Fibroblast of skin of right quadriceps (primary cell): ENCODE measurements at places on chromosomes 16 and 17.
A peak's percentile ranks its signal among the peaks of the same experiment; 100 is the strongest.

DNA sequence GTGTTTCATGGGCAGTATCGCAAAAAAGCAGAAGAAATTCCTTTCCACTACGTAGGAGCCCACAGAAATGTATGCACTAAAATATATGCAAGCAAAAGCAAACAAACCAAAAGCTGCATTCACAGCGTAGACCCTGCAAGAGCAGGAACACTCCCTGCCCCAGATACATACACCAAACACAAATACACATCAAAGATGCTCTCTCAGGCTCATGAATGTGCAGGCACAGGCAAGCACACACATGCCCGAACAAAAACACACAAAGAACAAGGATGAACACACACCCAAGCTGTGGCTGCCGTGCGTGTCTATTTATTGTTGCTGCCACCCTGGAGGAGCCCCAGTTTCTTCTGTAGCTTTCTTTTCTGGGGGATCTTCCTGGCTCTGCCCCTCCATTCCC lies 1.7 kb downstream of the NUPR1 start:
- DNase-seq, result no peak

DNA sequence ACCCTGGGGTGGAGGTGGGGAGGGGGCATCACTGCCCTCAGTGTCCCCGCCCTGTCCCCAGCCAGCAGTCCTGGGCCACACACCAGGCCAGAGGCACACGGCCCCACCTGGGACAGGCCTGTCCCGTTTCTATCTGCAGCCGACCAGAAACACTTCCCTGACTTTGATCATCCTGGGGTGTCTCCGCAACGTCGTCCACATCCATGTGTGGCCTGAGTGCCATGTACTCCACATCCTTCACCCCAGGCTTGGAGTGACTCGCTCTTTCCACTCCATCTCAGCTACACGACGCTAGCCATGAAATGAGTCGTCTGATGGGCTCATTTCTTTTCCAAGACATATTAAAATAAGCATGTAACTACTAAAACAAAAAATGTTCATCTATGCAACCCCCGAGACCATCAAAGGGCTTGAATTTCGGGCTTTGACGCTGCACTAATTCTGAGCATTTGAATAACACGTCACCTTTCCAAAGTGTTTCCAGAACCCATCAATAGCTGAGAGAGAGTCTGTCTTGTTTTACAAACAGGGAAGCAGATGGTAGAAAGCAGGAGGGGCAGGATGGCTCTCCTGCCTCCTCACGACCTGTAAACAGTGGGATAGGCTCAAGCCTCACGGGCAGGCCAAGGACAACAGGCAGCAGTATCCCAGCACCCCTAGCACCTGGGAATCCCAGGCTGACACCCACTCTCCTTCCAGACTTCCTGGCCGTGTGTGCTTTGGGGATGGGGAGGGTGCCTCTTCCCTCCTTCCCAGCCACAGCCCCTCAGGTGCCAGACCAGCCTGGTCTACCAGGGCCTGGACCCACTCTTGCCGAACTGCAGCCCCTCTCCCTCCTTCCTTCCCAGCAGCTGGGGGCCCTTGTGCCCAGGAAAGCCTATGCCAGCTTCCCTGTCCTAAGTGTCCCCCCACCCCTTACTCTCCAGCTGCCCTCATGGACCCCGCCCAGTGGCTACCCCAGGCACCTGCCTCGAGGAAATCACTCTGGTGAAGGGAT lies 20.0 kb upstream of the RASD1 start:
- DNase-seq, result peak; percentile 80

DNA sequence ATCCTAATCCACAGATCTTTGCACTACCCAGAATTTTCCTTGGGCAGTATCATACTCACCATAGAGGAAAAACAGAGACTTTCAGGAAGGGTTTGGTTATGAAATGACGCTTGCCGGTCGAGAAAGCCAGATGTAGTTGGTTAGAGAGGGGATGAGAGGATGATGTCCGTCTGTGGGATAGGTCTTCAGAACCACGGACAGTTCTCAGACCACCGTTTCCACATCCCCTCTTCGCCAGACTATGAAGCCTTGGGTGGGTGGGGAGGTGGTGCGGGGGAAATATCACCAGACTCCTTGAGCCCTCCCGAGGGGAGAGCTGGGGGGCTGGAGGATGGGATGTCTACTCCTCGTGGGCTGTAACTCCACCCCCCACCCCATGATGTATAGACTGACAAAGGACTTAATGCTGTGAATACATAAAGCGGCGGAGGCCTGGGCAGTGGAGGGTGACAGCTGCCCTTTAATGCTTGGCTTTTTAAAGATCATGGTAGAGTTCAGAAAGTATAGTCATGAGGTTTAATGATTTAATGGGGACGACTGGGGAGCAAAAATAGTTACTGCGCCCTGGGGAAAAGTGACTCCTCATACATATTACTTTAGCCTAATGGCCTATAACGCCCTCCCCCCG lies 96.6 kb downstream of the MRM1 start:
- DNase-seq, result peak; percentile 21

- peak; percentile 37 for DNase-seq
Observed at GRCh38 chr16:76278980-76279379, 1.8 kb downstream of the CNTNAP4 start.

- DNase-seq, result no peak
Observed at GRCh38 chr17:68289936-68290267, 1.0 kb downstream of the SLC16A6 start.

DNA sequence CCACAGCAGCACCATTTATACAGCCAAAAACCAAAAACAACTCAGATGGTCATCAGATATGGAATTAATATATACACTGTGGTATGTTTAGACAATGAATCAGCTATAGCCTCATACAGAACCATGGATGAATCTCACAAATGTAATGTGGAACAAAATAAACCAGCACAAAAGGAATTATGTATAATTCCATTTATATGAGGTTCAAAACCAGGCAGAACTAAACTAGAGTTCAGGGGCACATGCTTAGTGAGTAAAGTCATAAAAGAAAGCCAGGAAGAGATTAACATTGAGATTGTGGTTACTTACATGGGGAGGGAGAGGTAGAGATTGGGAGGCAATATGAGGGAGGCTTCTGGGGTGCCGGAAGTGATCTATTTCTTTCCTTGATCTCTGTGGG lies 231.1 kb downstream of the COPRS start:
- DNase-seq, result peak; percentile 92

GRCh38 chr16:77696149-77696548 lies 26.2 kb upstream of the NUDT7 start:
- no peak for DNase-seq

GRCh38 chr17:37702598-37702997 lies 42.3 kb downstream of the HNF1B start:
- DNase-seq, result peak; percentile 74

GRCh38 chr16:86285421-86285820 lies 224.9 kb upstream of the FOXF1 start:
- no peak for DNase-seq

DNA sequence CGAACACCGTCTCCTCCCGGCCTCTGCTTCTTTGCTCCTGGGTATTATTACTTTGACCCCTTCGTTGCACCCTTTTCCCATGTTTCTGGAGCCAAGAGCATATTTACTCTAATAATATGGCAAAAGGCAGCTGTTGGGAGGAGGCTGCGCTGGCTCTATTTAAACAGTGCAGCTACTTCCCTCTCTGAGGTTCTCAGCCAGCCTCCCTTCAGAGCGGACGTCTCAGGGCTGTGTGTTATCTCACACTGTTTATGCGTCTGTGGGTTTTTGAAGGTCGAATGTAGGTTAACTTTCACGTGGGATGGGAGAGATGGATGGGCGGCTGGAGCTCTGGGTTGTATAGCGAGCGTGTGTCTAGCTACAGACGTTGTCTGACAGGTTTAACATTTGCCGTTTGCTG lies 45.3 kb downstream of the COX4I1 start:
- DNase-seq, result no peak

DNA sequence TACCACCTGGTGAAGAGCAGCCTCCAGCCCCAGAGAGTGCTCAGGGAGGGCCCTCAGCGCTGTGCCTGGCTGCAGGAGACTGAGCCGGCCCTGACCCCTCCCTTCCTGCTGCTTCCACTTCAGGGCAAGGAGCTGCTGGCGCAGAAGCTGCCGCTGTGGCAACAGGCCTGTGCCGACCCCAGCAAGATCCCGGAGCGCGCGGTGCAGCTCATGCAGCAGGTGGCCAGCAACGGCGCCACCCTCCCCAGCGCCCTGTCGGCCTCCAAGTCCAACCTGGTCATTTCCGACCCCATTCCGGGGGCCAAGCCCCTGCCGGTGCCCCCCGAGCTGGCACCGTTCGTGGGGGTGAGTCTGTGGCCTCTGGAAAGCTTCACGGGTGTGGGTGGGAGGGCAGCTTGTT lies 61.9 kb upstream of the PVALEF start:
- DNase-seq, result no peak

DNA sequence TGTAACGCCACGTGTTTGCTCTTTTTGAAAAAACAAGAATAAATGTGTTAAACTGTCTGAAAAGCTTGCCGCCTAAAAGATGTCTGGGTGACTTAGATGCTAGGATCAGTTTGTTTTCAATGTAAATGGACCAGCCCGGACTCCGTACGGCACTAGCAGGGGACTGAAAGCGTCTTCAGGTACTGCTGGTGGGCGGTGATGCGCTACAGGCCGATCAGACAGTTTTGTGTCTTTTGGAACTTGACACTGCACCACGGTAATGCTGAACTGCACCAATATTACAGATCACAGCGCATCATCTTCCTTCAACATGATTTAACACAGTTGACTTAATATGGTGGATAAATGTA lies 727 bp upstream of the MBTPS1 start:
- peak; percentile 26 for DNase-seq

DNA sequence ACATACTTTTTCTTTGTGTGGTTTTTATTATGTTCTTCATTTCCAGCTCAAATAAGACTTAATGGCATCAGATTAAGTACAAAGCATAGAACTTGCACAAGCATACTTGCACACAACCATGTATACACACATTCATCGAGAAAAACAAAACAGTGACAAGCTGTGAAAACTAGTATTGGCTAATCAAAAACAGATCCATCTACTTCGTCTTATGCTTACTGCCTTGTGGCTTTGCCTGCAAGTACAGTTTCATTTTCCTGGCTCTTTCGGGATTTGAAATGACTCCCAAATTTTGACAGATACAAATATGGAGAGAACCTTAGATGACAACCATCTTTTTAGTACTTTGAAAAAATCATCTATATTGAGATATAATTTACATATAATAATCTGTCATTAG lies 338.3 kb downstream of the BCAS3 start:
- peak; percentile 9 for DNase-seq

GRCh38 chr17:6639586-6640535 lies 650 bp downstream of the KIAA0753 start:
- peak; percentile 42 for DNase-seq

GRCh38 chr16:649631-650030 lies 466 bp downstream of the WDR90 start:
- DNase-seq, result no peak

- peak; percentile 84 for DNase-seq
Observed at GRCh38 chr17:491086-492021, 138.7 kb upstream of the RPH3AL start.

- no peak for DNase-seq
Observed at GRCh38 chr16:89386306-89387185, 103.8 kb downstream of the ANKRD11 start.

GRCh38 chr16:10805334-10805733 lies 13.3 kb downstream of the TVP23A start:
- no peak for DNase-seq

GRCh38 chr16:85878875-85879274 lies 20.1 kb upstream of the IRF8 start:
- peak; percentile 51 for DNase-seq

DNA sequence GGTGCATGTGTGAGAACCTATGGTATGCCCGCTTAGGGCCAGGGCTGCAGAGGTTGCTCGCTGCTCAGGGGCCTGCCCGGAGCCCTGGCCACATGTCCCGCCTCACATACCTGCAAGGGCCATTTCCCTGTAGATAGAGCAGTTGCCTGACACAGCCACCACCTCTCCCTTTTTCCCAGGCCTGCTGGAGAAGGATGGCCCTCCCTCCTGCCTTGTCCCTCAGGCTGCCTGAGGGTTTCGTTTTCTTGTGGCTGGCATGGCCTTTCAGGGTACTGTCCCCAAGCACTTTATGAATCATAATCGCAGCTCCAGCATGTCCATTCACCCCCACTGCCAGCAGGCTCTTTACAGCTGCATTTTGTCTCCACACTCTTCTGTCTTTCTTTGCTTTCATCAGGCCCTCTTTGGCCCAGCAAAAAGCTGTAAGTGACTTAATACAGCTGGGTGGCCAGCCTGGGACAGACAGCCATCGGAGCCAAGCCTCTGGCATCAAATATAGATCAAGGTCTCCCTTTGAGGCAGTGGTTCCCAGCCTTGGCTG lies 65.7 kb downstream of the MPRIP start:
- no peak for DNase-seq

DNA sequence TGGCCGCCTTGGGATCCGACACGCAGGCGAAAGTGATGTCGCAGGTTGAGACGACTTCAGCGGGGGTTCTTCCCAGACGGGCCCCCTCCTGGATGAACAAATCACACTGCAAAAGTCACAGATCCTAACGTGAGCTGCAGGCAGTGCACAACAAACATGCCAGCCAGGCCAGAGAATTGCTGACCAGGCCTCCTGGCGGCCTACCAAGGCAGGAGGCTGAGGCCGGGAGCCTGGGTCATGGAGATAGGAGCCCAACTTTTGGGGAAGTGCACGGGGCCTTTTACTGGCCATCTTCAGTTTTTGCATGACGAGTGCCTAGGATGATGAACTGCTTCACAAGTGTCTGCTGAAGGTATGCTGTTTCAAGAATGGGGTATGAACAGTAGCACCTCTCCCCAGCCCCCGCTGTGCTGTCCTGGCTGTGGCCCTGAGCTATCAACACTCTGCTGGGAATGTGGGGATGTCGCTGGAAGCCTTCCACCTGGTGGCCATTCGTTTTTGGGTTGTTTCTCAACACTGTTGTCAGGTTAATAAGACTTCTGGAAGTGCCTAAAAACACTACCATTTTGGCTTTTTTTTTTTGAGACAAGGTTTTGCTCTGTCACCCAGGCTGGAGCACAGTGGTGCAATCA lies 12.2 kb upstream of the ROGDI start:
- DNase-seq, result no peak

GRCh38 chr16:13545271-13545670 lies 374.7 kb upstream of the ERCC4 start:
- no peak for DNase-seq

DNA sequence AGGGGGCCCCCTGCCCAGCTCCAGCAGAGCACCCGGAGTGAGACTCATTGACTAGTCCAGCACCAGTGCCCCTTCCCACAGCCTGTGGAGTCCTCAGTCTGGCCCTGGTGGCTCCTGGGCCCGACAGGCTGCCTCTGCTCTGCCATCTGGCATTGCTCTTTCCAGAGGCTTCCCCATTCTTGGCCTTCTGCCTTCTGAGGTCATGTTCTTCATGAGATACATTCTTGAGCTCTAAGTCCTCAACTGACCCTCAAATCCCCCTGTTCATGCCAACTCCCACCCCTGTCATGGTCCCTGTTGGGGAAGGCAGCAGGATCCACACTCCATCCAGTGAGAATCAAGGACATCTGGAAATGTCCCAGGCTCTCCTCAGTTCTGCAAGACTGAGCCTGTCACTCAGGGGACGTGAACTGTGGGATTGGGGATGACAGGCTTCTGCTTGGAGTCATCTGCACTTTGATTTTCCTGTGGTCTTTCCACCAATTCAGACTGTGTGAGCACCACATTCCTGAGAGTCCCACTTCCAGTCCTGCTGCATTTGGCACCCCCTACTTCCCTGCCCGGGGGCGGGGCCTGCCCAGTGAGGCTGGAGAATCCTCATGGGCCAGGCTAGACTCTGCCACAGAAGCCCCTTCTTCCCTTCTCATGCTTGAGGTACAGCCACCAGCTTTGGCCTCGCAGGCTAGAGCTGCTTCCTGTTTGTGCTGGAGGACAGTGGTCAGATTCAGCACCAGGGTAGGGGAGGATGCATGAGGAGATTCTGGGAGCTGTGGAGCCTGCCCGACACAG lies 2.7 kb downstream of the TRPV2 start:
- peak; percentile 60 for DNase-seq

- DNase-seq, result no peak
Observed at GRCh38 chr16:85595812-85596502, 17.2 kb upstream of the GSE1 start.
